Epithelial cell of esophagus (primary cell): ENCODE measurements at places on chromosomes 1 and 21.

DNA sequence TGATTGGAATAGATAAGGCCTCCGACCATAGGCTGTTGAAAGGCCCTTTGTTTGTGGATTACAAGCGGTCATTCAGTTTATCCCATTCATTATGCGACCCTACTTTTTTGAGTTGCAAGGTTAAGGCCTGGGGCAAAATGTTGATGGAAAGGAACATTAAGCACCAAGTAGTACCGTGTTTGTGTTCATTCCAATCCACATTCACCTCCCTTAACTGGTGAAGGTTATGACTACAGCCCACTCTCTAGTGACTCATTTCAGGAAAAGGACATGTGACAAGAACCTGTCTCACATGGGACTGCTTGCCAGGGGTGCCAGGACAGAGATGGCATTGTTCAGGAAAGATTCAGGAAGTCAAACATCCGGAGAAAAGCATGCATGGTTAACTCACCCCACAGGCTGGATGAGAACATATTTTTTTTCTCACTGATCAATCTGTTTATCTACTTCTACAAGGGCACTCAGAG lies 81.6 kb downstream of the CD58 start:
- peak; percentile 62 for DNase-seq

GRCh38 chr1:11321656-11322491 lies 48.9 kb downstream of the UBIAD1 start:
- peak; percentile 80 for DNase-seq

GRCh38 chr21:36994501-36995158 lies 11.9 kb upstream of the RIPPLY3 start:
- peak; percentile 36 for DNase-seq

GRCh38 chr1:225481738-225482137 lies 53.9 kb upstream of the LBR start:
- no peak for DNase-seq

DNA sequence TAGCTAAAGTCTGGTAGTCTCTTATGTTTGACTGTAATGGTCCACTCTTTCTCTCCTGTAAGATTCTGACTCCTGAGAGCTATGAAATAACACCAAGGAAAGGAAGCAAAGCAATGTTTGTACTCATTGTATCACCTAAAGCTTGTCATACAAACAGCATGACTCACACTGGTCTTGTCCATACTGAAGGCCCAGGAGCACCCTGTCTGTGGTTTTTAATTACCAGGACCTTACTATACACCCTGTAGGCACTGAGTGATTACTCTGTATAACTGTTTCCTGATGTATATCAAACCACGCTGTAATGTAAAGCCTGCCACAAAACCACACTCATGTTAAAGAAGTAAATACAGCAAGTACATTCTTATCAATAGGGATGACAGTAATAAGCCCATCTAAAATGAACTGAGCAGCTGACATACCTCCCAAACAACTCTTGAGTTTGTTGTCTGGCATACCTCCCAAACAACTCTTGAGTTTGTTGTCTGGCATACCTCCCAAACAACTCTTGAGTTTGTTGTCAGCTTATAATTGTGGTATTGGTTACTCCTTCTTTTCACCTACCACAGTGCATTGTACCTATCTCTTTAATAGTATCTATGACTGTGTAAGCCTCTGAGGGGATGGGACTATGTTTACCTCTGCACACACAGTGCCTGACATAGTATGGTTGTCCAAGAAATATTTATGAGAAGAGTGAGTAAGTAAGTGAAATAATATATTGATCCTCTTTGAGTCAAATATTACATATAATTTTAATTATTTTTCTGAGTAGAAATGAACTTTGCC lies 11.6 kb upstream of the TNFSF18 start:
- peak; percentile 94 for DNase-seq

DNA sequence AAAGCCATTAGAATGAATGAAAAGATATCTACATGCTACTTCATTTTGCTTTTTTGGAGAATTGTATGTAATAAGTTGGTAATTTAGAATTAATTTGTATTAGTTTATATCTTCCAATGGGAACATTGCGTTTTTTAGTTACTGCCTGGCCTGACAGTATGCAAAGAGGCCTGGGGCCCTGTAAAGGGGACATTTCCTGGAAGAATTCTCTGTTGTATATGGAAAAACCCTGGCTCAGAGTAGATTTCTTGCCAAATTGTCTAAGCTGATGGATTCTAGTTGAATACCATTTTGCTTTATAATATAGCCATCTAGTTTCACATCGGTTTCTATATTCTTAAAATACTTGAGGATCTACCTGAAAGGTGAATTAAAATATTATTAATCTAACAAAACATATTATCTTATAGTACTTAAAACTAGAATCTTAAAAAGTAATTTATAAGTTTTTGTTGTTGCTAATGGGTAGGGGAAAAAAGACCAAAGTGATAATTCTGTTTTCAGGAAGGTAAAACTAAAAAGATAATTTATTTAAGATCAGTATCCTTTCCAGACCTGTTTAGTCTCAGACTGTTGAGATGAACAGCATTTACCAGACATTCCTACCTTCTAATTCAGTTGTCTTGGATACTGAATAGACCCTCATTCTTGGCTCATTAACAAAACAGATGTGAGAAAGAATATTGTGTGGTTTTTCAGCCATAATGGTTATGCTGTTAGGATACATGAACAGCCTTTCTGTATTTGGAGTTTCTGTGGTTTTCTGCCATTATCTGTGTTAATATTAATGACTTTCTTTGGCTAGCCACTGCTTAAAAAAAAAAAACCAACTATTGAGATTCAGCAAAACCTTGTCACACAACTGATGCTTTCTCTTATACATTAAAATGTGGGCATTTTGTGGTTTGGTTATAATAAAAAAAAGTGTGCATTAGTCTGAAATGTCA lies 4.8 kb downstream of the AGO3 start:
- no peak for DNase-seq

DNA sequence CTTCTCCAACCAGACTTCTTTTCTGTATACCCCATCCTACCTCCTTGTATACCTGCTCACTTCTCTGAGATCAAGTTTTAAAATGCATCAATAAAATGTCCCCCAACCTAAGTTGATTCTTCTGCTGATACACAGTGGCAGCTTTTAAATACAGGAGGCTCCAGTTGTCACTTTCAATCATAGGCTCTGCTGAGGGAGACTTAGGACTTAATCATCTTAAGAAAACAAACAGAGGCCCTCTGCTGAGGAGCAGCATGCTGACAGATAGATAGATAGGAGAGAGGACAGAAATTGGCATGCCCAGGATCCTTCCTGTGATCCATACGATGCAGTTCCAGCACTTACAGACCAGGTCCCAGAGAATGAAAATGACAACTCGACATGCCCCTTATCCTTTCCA lies 311.0 kb upstream of the PROX1 start:
- no peak for DNase-seq

DNA sequence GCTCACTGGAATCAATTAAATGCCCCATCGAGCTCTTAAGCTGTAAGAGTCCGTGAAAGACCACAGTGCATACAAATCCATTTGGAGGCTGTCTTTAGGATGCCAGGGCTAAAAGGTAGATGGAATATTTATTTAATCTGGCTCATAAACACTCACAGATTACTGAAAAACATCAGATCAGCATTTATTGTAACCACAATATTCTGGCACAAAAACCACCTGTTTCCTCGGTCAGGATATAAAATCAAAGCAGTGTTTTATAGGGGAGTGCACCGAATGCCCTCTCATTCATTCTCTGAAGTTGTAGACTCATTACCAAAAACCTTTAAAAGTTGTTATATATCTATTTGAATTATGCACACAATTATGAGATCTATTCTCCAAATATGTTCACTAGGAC lies 500.9 kb downstream of the NEGR1 start:
- DNase-seq, result no peak

- peak; percentile 64 for DNase-seq
Observed at GRCh38 chr1:151723726-151724370, 2.5 kb downstream of the RIIAD1 start.

- DNase-seq, result peak; percentile 34
Observed at GRCh38 chr1:229440851-229441537, 7.1 kb upstream of the ACTA1 start.

DNA sequence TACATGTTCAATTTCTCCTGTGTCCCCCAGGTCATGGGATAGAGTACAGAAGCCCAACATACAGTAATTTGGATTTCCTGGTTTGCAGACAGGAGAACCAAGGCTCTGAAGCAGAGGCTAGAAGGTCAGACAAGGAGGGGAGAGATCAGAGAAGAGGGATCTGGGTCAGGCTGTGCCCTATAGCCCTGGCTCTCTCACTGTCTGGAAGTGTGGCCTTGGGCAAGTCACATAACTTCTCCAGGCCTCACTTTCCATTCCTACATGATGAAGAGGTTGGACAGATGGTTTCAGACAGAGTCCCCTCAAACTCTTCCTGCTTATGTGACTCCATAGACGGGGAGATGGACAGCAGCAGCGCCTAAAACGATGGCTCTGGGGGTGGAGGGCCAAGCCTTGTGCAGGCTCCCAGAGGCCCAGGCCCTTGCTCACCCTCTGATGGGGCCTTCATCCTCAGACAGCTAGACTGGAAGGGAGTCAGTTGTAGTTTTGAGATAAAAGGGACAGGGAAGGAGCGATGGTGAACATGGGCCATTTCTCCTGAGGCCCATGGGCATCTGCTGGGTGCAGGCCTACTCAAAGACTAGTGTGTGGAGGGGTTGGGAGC lies 2.9 kb downstream of the TRIM62 start:
- DNase-seq, result no peak
